Stimulated activated CD4-positive, alpha-beta T cell treated with anti-CD3 and anti-CD28 coated beads, Interleukin-1b, Interleukin-23, amount 100 ng/mL, for 4 hours (primary cell): ENCODE measurements at places on chromosomes 13 and 19.

GRCh38 chr19:6516659-6517291, 14.1 kb upstream of the TNFSF9 start:
- DNase-seq = peak; percentile 94

DNA sequence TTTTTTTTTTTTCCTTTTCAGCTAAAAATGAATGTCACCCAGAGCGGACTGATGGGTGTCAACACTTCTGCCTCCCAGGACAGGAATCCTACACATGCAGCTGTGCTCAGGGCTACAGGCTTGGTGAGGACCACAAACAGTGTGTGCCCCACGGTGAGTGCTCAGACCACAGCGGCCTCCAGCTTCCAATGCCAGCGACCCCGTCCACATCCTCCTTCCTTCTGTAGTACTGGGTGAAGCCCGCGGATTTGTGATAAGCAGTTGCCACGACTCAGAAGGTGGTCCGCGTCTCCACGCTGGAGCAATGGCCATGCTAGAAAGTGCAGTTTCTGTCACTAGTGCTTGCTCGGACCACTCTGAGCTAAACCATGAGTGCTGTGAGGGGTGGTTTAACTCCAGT, 6.0 kb downstream of the PROZ start:
- DNase-seq = no peak

DNA sequence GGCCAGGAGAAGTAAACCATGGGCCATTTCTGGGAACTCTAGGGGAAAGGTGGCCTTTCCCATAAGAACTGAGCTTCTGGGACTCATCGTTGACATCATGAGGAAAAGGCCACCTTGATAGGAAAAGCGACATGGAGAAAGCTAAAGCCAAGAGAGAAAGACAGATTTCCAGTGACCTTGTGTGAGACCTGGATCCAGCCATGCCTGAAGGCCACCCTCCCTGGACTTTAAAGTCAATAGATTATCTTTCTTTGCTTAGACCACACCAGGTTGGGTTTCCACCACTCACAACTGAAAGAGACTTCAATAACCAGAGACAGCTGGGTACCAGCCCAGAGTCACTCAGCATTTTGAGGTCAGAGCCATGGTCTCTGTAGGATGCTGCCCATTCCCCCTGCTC, 3.5 kb downstream of the CYP4F2 start:
- no peak for DNase-seq

GRCh38 chr19:31270897-31271296, 78.3 kb downstream of the TSHZ3 start:
- no peak for DNase-seq

DNA sequence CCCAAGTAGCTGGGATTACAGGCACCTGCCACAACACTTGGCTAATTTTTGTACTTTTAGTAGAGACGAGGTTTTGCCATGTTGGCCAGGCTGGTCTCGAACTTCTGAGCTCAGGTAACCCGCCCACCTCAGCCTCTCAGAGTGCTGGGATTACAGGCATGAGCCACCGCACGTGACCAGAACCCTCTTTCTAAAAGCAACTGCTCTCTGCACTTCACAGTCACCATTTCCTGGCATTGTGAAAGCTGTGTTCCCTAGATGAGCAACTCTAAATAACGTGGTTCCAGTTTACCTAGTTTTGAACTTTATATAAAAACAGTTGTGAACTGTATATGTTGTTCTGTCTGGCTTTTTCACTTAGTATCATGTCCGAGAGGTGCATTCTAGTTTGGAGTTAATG, 152.9 kb downstream of the SIPA1L3 start:
- peak; percentile 15 for DNase-seq

DNA sequence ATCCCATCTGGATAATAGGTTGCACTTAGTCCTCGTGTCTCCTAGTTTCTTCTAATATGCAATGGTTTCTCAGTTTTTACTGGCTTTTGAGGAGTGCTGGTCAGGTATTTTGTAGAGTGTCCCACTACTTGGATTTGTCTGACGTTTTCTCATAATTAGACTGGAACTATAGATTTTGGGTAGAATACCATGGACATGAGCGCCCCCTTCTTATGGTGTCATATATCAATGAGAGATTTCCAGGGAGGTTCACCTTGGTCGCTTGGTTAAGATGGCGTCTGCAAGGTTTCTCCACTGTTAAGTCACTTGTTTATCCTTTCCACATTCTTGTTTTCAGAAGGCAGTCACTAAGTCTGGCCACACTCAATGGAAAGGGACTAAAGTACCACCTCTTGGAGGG, 6.7 kb downstream of the SOHLH2 start:
- DNase-seq = no peak
